ENCODE measurements at places on chromosomes 3 and 15.

DNA sequence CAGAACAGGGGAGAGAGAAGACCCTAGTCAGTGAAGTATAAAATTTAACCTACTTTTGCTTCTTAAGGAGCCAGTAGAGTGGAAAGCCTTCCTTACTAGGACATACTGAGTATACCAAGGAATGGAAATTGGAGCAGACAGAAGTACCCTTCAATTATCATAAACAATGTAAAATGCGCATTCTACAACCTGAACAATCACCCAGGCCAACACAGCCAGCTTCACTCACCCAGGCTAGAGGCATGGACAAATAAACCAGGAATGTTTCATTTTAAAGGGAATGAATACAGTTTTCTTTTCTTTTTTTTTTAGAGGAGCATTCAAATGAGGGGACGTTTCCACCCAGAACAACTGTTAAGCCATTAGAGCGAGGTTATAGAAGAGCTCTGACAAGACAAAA, 41.9 kb upstream of the PLXND1 start:
- DNase-seq: no peak

- DNase-seq: no peak
Observed at GRCh38 chr3:19213603-19214220, 65.4 kb downstream of the KCNH8 start.

DNA sequence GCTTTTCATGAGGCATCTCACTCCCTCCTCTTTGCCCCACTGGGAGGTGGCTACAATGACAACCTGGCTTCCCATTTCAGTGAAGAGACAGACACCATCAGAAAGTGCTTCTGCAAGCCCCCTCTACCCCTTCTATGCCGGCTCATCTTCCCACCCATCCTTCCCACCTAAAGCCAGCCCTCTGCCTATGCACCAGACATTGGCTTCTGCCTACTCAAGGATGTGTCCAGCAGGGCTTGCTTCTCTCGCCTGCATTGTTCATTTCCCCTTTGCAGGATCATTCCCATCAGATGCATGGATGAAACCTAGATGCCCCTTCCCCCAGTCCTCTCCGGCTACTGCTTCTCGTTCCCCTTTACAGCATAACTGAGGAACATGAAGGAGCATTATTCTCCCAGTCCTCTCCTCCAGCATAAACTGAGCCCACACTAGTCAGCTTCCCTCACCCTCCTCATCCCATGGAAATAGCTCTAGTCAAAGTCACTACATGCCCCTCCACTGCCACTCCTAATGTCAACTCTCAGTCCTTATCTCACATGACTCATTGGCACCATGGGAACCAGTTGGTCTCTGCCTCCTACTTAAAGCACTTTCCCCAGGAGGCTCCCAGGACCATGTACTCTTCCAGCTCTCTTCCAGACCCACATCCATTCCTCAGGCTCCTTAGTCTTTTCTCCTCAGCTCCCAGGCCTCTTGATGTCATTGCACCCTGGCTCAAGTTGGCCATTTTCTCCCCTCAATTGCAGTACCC, 47.9 kb downstream of the TM2D3 start:
- DNase-seq: no peak

GRCh38 chr15:44075535-44075934, 119.5 kb downstream of the FRMD5 start:
- peak; percentile 70 for DNase-seq

DNA sequence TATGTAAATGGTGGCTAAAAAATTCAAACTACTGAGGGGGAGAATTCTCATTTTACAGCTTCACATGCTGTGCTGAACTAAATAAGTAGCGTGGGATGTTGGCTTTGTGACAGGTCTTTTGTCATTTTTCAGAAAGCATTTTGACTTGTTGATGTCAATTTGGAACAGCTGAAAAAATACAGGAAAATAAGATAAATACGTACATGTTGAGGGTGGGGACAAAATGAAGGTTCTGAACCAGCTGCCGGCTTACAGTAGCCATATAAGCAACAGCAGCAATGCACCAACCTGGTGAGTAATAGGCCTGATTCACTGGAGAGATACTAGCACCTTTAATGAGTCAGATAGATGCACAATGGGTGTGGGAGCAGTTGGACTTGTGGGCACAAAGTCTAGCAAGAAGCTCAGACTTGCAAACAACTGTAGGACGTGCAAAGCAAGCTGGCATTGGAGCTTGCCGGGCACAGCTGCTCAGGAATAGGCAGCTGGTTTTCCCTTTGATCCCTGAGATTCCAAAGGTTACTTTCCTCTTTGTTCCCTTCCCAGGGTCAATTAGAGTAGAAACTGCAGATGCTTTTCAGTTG, 12.9 kb downstream of the B3GNT5 start:
- peak; percentile 83 for DNase-seq

Data from NCI-H226 (cell line).